ENCODE measurements at places on chromosomes 7 and 10. TPM values are rescaled to one million over a fixed set of nuclear protein-coding genes. Genes with fewer than 3 reads are reported as not detected.

GRCh38 chr7:98520356-98520951 is 96.6 kb upstream of the NPTX2 start:
- DNase-seq = no peak

GRCh38 chr10:86946213-86947155 is 10.9 kb downstream of the MMRN2 start:
- DNase-seq = no peak

DNA sequence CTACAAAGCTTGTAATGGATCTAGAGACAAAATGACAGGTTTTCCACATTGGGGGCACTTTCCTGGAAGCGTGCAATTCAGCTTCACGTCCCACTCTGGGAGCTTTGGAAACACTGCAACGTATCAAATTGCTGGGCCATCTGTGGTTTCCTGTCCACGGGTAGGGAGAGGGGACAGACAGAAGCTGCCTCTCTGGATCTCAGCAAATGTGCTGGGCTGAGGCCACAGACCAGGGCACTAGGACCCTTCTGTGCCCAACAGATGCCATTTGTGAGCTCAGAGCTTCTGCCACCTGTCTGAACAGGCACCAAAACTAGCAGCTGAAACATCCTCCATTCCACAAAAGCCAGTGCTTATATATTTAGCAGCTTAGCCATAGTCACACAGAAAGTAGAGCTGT is 40.9 kb upstream of the FRMD4A start:
- DNase-seq = no peak

GRCh38 chr7:155591055-155591775 is 44.9 kb upstream of the CNPY1 start:
- peak; percentile 45 for DNase-seq

- DNase-seq = no peak
Observed at GRCh38 chr10:22791665-22792064, 77.3 kb upstream of the PIP4K2A start.

GRCh38 chr10:133090654-133091053 is 2.9 kb downstream of the ADGRA1 start:
- no peak for DNase-seq

VPS26A gene
- 116 TPM for total RNA-seq

GRCh38 chr10:111956841-111957240 is 226.7 kb downstream of the GPAM start:
- DNase-seq = no peak

GRCh38 chr7:33909755-33910154 is 4.4 kb downstream of the BMPER start:
- no peak for DNase-seq

GRCh38 chr7:47302560-47302959 is 279.4 kb downstream of the TNS3 start:
- DNase-seq = no peak

DNA sequence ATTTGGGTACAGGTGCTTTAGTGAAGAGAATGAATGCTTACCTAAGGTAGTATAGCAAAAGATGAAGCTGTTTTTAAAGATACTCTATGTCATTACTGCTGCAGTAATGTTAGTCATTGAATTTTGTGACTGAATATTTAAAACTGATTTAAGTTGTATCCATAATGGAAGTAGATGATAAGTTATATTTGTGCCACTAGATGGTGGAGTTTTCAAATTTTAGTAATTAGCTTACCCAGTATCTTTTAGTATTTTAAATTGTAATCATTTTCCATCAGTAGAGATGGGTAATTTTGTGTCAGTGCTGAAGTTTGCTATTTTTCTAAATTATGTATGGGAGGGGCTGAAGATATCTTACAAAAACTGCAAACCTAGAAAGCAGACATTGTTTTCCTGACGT is 25.2 kb downstream of the HBP1 start:
- no peak for DNase-seq

GRCh38 chr7:43511769-43512515 is 71.0 kb upstream of the STK17A start:
- DNase-seq = no peak

GRCh38 chr7:99469381-99470065 is 3.2 kb upstream of the ZNF789 start:
- DNase-seq = no peak

SPDYE9 gene
- total RNA-seq = 0.17 TPM

CALML3 gene
- 173 TPM for total RNA-seq

GRCh38 chr7:110909117-110909516 is 181.8 kb upstream of the LRRN3 start:
- DNase-seq = no peak

EPDR1 gene
- 41.2 TPM for total RNA-seq

GRCh38 chr10:98745645-98746044 is 298.9 kb upstream of the HPS1 start:
- no peak for DNase-seq

DNA sequence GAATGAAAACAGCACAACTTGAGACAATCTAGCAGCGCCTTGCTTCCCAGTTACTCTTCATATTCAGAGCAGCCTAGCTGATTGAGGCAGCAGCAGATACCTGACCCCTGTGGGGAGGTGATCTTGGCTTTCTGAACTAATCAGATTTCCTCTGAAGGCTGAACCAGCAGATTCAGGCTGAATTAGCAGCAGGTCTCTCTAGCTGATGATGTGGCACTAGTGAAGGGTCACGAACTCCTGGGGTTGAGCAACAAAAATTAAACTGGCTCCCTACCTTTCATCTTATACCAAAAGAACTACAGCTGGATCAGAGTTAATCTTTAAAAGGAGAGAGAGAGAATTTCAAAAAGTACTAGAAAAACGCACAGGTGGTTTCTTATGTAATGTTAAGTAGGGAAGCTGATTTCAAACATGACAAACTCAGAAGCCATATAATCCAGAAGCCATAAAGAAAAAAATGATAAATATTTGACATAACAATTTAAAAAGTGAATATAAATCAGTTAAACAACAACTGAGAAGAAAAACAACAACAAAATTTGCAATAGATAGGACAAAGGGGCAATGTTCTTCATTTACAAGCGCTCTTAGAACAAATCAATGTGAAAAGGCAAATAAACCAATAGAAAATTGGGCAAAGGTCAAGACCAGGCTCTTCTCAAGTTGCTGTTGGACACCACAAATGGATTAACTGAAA is 13.5 kb downstream of the SLC25A13 start:
- no peak for DNase-seq

DNA sequence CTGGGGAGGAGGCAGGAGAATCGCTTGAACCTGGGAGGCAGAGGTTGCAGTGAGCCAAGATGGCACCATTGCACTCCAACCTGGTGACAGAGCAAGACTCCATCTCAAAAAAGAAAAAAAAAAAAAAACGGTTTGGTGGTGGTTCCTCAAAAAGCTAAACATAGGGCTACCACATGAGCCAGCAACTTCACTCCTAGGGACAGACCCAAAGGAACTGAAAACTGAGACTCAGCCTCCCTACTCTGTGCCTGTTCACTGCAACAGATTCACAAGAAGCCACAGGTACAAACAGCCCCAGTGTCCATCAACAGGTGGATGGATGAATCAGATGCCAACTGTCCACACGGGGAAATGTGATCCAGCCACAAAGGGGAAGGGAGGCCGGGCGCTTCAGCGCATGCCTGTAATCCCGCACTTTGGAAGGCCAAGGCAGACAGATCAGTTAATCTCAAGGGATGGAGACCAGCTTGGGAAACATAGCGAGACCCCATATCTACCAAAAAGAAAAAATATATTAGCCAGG is 79.1 kb upstream of the TNRC18 start:
- no peak for DNase-seq

DNA sequence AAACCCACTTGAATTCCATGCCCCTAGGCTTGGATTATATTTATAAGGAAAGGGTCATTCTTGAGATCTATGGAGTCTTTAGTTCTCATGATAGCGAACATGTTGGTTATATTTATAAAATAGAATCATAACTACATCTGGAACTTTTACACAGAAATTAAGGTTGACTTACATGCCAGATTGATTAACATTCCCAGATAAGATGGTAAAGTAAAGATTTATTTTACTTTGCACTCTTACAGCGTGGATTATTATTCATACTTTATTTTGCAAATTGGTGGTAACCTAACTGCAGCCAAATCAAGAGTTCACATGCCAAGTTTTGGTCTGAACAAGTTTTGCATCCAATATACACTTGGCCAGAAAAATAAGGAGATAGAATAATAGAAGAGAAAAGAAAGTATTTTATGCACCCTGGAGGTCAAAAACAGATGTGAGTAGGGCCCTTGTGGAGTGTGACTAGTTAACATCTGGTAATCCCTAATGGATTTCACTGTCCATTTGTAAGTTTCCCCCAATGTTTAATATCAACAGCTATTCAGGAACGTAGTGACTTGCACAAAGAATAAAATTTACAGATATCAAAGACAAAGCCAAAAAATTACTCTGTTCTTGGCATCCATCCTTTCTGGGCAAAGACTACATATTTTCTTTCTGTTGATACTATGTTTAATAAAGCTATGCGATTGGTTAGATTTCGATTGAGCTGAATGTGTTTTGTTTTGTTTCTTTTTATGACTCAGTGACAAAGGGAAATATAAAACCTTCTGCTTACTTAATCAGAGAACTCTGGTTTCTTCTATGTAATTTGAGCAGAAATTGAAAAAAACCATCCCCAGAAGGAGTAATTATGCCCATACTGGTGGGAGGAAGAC is 10.1 kb upstream of the TMEM26 start:
- DNase-seq = no peak

- DNase-seq = peak; percentile 73
Observed at GRCh38 chr10:110802551-110803238, 69.0 kb upstream of the PDCD4 start.

GRCh38 chr10:128759174-128759573 is 633.0 kb upstream of the MKI67 start:
- DNase-seq = no peak

PSMG3 gene
- 31.5 TPM for total RNA-seq

GRCh38 chr10:114239117-114239993 is at the start of gene VWA2:
TSS of gene VWA2 (plus strand) at chr10:114239254. CDS start at chr10:114248714, 9,460 bp downstream.
- no peak for DNase-seq

DNA sequence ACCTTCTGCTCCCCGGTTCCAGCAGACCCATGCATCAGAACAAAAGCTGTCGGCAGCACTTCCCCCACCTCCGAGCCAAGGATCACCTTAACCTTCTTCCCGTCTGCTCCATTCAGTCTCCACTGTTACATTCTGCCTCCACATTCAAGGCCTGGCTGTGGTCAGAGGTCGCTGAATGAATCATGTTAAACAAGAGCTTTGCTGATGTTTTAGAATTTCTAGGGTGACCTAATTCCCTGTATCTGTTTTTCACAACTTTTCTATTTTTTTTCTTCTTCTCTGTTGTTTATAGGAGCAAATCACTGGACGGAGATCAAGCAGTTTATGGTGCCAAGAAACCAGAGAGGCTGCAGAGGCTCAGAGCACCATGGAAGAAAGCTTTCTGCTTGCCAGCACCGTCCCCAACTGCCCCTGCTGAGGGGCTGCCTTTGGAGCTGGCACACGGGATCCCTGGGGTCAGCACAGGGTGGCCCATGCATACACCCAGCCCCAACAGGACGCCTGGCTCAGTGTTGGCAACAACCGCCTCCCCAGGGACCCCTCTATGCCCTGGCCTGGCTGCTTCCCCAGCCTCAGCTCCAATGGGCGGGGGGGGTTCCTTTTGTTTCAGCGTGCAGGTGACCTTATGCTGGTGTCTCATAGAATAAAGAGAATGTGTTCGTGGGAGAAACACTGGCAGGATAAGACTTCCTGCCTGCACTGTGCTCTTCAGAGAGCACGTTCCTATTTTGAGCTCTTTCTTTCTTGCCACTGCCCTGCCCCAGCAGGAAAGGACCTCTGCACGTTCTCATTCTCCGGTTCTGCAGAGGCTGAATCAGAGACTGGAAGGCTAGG is 182.7 kb upstream of the LYZL2 start:
- DNase-seq = no peak

GRCh38 chr7:148699782-148700629 is 1.3 kb downstream of the CUL1 start:
- no peak for DNase-seq

- no peak for DNase-seq
Observed at GRCh38 chr10:59517341-59517899, 155.1 kb upstream of the FAM13C start.

All from mammary epithelial cell (primary cell).